ENCODE measurements at places on chromosomes 1 and 21.

DNA sequence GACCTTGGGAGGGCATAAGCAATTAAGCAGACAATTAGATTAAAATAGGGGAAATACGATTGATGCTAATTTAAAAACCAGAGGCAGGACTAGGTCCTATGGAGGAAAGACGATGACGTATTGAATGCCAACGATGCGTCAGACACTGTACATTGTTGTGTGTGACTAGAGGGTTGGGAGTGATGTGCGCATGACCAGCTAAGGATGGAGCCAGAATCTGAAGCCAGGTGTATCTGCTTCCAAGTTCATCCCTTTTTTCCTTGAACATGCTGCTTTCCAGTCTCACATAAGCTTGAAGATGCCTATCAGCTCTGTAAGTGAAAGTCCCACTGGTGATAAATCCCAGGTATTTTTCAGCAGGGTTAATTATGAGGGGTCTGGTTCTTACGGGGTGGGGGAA is 576.2 kb downstream of the MATN1 start:
- no peak for DNase-seq

GRCh38 chr1:8985915-8986813 is 40.1 kb downstream of the SLC2A7 start:
- DNase-seq: peak; percentile 92

- no peak for DNase-seq
These were observed 388.7 kb downstream of the USH2A start for GRCh38 chr1:216034506-216034905.

DNA sequence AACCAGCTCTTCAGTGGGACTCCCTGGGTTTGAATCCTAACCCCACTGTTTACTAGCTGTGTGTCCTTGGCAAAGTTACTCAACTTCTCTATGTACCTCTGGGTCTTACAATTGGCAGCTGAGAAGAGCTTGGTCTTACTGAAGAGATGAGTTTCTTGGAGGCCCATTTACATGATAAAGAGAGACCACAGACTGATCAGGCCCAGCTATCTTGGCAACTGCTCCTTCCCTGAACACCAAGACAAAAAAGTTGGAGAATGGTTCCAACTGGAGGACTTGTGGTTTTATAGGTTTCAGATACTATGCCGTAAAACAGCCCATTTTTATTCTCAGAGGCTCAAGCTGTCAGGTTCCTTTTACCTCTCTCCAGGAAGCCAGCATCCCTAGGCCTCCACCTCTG is 24.8 kb upstream of the CNIH3 start:
- DNase-seq: no peak

DNA sequence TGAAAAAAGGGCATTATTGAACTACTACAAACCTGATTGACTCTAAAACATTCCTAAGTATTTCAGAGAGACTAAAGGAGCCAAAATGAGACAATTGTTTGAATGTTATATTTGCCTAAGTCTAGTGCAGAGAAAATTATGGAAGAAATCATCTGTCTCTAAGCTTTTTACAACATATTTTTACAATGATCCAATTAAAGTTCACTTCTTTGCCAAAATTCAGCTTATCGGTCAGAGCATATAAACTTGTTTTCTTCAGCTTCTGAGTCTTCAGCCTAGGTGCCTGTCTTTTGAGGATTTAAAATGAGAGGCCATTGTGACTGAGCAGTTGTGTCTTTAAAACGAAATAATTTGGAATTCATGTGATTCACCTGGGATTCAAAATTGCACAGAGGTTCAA is 181.2 kb upstream of the SGIP1 start:
- DNase-seq: no peak

DNA sequence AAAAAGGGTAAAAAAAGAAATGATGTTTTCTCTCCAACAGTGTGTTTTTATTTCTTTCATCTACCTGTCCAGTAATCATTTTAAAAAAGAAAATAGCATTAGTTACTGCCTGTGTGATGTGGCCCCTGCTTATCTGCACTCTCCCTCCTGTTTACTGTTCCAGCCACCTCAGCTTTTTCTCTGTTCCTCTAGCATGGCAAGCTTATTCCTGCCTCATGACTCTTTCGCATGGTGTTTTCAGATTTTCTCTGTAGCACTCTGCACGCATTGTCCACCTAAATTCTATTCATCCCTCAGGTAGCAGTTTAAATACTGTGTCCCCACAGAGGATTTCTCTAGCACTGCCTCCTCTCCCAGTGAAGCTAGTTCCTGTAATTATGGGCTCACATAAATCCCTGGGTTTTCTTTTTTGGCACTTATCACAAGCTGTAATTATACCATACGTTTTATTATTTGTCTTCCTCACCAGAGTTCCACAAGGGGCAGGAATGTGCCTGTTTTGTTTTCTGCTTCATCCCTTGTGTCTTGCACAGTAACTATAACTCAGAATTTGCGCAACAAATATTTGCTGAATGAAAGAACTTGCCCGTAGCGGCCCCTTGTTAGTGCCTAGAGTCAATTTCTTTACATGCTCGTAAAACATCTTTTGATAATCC is 51.4 kb upstream of the LRIG2 start:
- peak; percentile 12 for DNase-seq

DNA sequence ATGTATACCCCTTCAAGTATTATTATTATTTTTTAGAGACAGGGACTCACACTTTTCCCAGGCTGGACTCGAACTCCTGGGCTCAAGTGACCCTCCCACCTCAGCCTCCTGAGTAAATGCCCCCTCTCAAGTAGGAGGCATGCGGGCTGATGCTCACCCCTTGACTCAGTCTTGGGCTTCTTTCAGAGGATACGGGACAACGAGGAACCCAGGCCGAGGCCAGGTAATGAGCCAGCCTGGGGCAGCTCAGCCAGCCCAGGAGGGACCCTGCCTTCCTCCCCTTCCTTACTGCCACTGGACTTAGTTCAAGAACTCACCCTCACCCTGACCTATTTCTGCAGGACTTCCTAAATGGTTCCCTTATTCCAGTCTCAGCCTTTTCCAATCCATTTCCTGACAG is 198.0 kb upstream of the MAP1LC3C start:
- DNase-seq: no peak

DNA sequence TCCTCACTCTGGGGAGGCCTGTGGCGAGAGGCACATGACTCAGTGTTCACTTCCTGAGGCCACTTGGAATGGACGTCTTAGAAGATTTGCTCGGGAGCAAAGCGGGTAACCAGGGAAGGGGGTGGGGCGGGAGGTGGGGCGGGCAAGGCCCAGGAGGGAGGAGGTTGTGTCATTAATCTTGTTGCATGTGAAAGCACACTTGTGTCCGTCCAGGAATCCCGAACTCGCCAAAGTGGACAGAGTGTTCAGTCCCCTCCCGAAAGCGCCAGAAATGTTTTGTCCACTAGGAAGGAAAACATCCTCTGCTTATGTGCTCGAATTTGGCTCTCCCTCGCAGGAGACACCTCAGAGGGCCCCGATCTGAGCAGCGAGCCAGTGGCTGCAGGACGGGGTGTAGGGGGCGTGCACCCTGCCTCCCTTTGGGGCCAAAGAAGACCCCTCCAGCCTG is 84.2 kb downstream of the SPSB1 start:
- DNase-seq: no peak

- DNase-seq: no peak
These were observed 14.8 kb upstream of the ZNF669 start for GRCh38 chr1:247118946-247119446.

GRCh38 chr1:52551507-52552235 is 1.2 kb downstream of the TUT4 start:
- DNase-seq: no peak

GRCh38 chr21:40120940-40121575 is 253.8 kb downstream of the PCP4 start:
- DNase-seq: no peak

DNA sequence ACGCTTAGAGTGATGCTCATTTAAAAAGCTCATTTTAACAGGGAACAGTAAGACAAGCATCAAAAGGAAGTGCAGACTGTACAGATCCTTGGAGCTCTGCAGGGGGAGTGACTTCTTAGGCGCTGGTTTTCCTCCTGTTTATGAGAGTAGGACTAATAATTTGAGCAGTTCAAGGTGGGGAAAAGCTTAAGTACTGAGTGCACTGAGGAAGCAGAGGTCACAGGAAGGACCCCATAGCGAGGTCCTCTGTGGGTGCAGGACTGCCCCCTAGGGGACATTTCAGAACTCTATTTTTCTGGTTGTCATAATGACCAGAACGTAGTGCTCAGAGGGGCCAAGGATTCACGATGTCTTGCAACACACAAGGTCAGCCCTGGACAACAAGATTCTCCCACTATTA is 112.1 kb downstream of the HLCS start:
- peak; percentile 38 for DNase-seq

DNA sequence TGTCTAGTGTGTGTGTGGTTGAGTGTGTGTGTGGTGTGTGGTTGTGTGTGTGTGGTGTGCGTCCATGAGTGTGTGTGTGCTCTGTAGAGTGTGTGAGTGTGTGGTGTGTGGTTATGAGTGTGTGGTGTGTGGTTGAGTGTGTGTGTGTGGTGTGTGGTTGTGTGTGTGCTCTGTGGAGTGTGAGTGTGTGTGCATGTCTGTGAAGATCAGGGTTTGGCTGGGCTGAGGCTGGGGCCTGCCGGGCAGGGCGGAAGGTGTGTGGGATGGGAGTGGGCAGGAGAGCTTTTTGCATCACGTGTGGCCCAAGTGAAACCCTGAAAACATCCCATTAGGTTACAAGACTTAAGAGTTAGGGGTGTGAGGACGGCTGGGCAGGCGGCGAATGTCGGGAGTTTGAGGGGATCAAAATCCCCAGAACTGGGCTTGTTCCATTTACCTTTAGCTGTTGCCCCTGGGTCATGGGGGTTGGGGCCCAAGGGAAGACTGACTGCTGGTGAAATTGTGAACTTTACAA is 2.9 kb upstream of the FCMR start:
- DNase-seq: no peak

- peak; percentile 7 for DNase-seq
These were observed 92.4 kb downstream of the KCNJ15 start for GRCh38 chr21:38349111-38349746.

- no peak for DNase-seq
These were observed 107.8 kb downstream of the RABGAP1L start for GRCh38 chr1:174266991-174267612.

DNA sequence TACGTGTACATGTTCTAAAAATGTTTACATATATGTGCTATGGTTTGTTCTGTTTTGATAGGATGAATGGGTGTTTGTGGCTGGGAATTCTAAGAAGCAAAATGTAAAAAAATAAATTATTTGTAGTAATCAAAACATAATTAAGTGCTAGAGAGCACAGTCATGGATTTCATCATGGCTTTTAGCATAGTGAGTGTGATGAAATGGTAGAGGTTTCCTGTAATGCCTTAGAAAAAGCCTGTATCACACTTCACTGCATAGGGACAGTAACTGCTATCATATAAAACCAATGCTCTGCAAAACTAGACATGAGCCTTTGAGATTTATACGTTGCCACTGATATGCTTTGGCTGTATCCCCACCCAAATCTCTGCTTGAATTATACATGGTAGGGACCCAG is 99.8 kb downstream of the PTGER3 start:
- DNase-seq: no peak

DNA sequence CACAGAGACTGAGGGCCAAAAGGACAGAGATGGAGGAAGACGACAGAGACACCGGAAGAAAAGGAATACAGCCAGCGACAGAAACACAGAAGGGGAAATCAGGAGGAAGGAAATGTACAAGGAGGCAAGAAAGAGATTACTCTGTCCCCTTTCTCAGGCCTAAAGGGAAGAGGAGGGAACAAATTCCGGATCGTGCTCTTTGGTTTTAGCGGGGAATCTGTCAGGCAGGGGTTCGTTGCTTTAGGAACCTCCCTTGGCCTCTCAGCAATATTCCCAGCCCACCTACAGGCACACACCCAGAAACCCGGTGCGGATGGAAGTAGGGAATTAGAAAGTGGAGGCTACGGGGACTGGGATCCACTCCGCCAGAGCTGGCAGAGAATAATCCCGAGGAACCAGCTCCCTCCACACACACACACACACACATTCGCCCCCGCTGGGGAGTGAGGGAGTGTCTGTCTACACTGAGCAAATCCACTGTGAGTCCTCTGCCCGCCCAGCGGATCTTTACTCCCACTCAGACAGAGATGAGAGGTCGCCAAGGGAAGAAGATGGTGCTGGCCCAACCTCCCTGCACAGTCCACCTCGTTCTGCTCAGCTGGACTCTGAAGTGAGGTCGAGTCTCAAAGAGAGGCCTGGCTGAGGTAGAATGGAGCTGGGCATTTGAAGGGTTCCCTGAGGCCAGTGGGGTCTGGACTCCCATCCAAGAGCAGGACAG is 5.7 kb downstream of the TAL1 start:
- DNase-seq: no peak

DNA sequence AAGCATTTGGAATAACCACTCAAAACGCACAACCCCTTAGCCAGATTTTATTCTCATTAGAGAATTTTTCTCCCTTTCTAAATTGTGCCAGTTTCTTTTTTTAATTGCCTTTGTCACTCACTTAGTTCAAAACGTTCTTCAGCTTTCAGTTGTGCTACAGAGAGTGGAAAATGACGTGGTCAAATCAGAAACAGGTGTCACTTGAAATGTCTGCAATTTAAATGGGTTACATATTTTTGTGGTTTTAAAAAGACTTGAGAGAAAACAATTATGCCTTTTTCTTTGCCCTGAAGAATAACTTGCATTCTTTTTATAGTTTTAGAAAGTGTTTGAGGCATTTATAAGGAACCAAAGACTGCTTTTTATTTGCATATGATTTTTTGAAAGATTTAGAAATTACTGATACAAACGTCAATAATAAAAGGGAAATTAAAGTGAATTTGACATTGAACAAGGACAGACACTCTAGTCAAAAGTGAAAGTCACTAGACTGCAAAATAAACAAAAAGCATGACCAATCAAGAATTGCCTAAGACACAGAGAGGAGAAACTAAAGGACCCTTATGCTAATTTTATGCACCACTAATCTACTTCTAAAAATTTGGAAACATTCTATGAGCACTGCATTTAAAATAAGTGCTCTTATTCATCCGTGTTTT is 191.0 kb downstream of the TPR start:
- DNase-seq: no peak

- DNase-seq: no peak
These were observed 14.0 kb downstream of the GSTM3 start for GRCh38 chr1:109726728-109727373.

DNA sequence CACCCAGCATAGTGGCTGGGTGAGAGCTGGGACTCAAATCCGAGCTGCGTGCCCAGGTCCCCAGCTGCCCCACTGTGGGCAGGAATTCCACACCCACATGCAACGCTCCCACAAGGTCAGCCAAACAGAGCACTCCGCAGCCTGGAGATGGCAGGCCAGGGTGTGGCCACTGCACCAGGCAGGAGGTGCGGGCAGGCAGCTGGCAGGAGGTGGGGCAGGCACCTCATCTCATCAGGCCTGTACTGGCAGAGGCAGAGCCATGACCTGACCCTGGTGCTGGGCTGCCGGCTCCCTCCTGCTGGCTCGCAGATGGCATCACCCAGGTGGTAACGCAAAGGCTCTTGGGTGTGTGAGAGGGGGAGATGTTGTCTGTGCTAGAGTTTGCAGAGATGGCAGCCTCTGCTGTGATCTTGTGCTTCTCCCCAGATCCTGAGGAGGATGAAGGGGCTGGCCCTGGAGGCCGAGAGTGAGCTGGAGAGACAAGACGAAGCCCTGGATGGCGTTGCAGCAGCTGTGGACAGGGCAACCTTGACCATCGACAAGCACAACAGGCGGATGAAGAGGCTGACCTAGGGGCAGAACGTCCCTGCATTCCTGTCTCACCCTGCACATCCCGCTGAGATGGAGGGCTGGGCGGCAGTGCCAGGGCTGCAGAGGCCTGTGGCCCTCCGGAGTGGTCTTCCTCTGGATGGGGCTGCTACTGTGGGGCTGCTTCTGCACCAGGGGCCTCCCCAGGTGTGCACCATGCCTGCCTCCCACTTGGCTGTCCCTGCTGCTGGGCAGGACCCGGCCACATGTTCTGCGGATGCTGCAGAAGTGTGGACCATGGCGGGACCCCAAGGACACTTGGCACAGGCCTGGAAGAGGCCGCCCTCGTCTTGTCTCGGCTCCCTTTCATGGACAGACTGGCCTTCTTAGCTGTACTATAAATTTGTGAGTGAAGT is 35.1 kb upstream of the PRSS38 start:
- no peak for DNase-seq
